ENCODE measurements at places on chromosomes 6 and 20. TPM values are rescaled to one million over a fixed set of nuclear protein-coding genes. Genes with fewer than 3 reads are reported as not detected.
A peak's percentile ranks its signal among the peaks of the same experiment; 100 is the strongest.

DNA sequence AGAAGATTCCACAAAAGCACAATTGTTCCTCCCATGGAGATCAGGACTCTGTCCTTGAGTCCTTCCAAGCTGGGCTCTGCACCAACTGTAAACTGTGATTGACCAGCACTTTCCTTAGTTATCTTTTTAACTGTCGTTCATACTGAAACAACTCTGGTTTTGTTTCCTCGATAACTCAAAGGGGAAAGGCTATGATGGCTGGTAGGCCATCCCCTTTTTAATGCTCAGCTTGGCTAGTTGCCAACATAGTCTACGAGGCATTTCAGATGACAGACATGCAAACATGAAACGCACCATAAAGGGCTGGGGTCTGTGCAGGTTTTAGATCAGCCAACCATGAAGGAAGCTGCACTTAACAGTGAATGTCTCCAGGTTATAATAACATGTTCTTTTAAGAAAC lies 497.1 kb upstream of the ARID1B start:
- DNase-seq, result no peak

GRCh38 chr6:10030942-10031537 lies 383.8 kb downstream of the TFAP2A start:
- DNase-seq, result no peak

OOEP gene
- total RNA-seq, result not detected

PCNA gene
- total RNA-seq, result 274 TPM

DNA sequence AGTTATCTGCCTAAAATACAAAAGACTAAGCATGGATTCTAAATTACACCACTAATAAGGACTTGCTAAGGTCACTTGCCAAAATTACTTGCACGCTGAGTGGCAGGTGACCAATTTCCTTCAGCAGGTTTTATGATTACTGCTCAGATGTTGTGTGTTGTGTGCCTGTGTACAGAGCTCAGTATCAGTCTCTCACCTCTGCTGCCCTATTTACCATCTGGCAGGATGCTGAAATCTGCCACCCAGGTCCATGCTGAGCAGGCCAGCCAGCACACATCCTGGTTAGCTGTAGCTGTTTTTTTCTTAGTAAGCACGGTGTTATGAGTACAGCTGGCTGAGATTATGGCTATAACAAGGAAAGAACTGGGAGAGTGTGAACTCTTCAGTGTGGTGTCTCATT lies 34.0 kb downstream of the ELOVL4 start:
- no peak for DNase-seq

TP53TG5 gene
- total RNA-seq, result not detected

BCAS4 gene
- 21.4 TPM for total RNA-seq

AARS2 gene
- total RNA-seq, result 21.7 TPM

DNA sequence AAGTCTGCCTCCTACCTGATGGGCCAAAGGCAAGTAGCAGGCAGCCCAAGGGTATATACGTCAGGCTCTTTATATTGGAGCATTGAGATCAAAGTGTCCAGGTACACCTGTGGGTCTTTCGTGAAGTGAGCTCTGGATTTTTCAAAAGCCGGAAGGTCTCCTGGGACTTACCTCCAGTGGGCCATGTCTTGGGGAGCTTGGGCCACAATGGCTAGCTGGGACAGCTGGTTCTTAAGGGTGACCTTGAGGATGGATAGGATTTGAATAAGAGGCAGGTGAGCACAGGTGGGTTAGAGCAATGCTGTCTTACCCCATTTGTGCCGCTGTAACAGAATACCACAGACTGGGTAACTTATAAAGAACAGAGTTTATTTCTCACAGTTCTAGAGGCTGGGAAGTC lies 153.4 kb downstream of the CDC5L start:
- peak; percentile 7 for DNase-seq

GRCh38 chr6:148035806-148036390 lies 306.7 kb upstream of the SASH1 start:
- DNase-seq, result no peak

DNA sequence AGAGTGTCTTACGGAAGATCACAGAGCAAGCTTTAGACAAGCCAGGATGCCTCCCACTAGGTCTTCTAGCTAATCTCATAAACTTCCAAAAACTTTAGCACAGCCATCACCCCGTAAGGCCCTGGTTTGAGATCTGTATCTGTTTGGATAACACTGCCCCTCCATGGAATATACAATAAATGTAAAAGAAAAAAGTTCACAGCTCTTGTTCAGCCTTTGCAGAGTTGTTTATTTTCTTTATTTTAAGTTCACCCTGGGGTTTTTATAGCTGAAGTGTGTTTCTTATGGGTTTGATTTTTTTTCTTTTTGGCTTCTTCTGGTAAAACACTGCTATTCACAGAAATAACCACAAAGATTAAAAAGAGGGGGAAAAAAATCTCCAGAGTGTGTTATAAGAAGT lies 125.6 kb downstream of the EYA2 start:
- DNase-seq, result no peak

ABHD16B gene
- total RNA-seq, result not detected

CDSN gene
- total RNA-seq, result not detected

DNA sequence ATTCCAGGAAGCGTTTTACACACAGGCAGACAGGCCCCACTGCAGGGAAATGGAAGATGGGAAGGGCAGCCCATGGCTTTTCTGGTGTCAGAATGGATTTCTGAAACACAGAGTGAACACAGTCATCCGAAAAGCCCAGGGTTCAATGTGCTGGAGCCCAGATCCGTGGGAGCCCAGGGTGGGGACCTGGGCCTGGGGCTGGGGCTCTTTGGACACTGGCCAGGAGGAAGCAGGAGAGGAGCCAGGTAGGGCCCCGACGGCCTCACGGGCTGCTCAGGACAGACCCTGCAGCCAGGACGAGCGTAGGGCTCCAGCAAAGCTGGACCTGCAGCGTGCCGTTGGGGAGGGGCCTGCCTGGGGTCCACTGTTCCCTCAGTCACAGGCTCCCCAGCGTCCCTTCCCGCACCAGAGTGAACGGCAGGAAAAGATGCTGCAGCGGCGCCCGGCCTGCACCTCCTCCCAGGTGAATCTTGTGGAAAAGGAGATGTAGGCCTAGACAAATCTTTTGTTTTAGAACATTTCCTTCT lies 24.3 kb upstream of the LSM14B start:
- DNase-seq, result no peak

DNA sequence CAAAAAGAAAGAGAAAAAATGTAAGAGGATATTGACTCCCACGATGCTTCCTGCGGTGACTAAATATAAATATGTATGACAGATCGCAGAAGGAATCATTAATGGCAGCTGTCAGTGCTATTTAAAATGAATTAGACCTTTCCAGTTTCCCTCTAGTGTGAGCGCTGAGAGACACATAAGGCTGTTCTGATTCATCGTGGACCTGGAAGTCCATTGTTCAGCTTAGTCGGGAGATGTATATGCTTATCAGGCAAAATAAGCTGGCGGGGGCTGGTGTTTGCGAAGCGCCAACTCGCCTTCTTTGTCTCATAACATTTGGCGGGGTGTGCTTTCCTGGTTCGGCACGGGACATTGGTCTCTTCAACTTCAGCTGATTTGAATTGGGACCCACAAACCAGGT lies 95.4 kb downstream of the CDH4 start:
- DNase-seq, result no peak
